ENCODE measurements at places on chromosomes 4 and X.

DNA sequence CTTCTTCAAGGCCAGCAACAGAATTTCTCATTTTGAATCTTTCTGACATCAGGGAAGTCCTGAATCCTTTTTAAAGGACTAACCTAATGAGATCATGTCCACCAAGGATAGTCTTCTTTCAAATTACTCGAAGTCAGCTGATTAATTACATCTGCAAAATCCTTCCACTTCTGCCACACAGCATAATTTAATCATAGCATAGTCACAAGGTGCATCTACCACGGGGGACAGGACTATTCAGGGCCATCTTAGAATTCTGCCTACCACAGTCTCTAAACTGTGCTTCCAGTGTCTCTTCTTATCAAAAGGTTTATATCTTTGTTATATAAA is 53.7 kb downstream of the ATP10D start:
- DNase-seq: no peak

GRCh38 chr4:27921231-27921630 is 1060.6 kb downstream of the STIM2 start:
- no peak for DNase-seq

- DNase-seq: no peak
Measured at GRCh38 chr4:157372154-157372553, 151.6 kb downstream of the GRIA2 start.

DNA sequence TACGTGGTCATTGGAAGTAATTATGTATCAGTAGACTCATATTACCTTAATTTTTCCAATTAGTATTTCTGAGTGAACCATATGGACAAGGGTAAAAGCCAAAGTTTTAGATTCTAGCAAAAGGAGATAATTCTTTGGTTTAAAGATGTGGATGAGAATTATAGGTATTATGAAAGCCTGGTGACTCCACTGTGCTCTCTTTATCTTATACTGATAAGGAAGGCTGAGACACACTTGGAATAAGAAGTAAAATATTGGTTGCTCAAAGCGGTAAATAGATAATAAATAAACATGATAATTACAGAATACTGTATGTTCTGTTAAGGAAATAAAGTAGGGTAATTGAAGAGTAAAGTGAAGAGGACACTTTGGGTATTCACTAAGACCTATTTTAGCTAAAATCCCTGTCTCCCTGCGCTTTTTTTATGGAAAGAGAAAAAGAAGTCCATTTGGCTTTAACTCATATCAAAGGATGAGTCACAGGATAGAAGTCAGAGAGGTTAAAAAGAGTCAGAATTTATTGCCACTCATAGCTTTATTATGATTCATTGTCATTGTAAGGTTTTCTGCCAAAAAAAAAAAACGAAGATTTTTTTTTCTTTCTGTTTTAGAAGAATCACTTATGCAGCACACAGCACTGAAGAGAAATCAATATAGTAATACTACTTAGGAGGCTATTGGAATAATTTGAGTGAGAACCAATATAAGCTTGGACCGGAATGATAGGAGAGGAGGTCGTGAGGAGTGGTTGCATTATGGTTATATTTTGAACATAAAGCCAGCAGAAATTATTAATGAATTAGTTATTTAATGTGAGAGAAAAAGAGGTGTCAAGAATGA is 2463.1 kb downstream of the ARAP2 start:
- DNase-seq: no peak

- DNase-seq: no peak
Measured at GRCh38 chrX:40281336-40282005, 183.7 kb upstream of the BCOR start.

DNA sequence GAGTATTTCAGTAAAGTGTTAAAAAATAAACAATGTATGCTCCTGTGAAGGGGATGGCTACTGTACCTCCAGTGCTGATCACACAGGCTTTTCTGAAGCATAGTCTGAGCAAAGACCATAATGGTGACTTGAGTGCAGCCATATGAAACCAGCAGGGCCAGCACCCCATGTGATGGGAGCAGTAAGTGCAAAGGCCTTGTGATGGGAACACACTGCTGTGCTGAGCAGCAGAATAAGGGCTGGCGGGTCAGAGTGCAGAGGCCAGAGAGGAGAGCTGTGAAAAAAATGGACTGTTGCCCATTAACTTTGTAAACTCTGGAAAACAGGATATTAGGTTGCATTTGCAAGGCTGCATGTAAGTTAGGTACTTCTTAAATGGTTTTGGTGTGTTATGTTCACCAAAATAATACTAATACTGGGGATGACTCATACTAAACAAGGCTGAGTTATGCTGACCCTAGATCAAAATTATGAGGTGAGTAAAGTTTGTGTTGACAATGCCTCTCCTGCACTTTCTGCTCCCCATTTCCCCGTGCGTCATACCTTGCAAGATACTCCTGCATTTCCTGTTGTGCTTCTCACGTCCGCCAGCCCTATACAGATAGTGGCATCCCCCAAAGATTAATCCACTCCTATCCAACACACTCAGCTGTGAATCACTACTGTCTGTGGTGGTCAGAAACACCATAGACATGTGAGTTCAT is 67.0 kb upstream of the FAM9A start:
- DNase-seq: no peak

DNA sequence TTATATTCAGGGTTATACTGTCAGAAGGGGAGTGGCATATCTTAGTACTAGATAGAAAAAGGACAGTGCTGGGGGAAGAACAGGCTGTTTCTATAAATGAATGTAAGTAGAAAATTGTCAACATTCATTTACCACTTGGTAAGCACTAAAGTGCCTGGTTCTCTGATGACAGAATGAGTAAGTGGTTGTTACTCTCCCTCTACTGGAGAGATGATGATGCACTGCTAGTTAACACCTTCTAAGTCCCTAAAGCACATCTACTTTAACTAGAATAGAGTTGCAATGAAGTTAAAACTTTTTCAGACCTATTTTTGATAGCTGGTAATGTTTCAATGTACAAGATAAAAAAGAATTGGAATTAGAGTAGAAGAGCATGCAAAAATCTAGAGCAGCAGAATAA is 214.5 kb downstream of the KLHL4 start:
- DNase-seq: no peak

GRCh38 chr4:10082459-10083272 is 33.9 kb downstream of the WDR1 start:
- DNase-seq: no peak

GRCh38 chr4:175234162-175234561 is 316.0 kb downstream of the ADAM29 start:
- no peak for DNase-seq

DNA sequence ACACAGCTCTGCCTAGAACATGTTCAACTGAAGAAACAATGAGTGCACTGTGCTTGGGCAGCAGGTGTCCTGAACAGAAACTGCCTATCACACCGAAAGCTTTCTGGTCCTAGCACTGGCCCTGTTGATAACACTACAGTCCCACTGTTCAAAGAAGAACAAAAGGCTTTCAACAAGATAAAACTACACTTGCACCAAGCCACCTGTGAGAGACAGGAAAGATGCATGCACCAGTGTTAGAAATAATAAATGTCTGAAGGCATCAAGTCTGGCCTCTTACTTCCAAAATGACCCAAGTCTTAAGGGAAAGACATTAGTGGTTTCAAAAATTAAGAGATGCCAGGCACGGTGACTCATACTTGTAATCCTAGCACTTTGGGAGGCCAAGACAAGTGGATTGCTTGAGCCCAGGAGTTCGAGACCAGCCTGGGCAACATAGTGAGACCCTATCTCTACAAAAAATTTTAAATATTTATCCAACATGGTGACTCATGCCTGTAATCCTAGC is 68.7 kb downstream of the APBB2 start:
- no peak for DNase-seq

GRCh38 chrX:108264376-108264775 is 172.8 kb downstream of the ATG4A start:
- DNase-seq: no peak
